ENCODE measurements at places on chromosomes 1 and 21.
A peak's percentile ranks its signal among the peaks of the same experiment; 100 is the strongest.

DNA sequence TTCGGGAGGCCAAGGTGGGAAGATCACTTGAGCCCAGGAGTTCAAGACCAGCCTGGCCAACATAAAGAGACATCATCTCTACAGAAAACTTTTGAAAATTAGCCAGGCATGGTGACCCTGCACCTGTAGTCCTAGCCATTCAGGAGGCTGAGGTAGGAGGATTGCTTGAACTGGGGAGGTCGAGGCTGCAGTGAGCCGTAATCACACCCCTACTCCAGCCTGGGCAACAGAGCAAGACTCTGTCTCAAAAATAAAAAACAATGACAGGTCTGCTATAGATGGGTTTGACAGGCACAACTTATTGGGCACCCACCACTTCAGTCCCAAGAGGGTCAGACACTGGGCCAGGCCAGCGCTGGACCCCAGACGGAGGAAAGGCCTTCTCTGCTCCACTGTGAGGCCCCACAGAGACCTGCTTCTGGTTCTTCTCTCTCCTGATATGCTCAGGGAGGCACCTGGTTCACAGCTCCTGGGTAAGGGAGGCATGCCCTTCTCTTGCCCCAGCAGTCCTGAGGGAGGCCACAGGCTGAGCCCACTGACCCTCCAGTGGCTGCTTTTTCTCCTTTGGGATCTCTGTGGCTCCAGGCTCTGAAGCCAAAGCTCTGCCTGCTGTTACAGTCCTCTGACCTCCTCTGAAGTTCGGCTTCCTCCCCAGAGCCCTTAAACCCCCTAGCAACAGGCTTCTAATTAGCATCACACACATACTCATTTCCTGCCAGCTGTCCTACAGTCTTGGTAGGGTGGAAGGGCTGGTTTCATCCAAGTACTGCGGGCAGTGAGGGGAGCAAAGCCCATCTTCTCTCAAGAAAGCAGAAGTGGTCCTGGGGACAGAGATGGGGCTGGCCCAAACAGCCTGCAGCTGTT, 14.4 kb downstream of the S100A16 start:
- DNase-seq = peak; percentile 72

DNA sequence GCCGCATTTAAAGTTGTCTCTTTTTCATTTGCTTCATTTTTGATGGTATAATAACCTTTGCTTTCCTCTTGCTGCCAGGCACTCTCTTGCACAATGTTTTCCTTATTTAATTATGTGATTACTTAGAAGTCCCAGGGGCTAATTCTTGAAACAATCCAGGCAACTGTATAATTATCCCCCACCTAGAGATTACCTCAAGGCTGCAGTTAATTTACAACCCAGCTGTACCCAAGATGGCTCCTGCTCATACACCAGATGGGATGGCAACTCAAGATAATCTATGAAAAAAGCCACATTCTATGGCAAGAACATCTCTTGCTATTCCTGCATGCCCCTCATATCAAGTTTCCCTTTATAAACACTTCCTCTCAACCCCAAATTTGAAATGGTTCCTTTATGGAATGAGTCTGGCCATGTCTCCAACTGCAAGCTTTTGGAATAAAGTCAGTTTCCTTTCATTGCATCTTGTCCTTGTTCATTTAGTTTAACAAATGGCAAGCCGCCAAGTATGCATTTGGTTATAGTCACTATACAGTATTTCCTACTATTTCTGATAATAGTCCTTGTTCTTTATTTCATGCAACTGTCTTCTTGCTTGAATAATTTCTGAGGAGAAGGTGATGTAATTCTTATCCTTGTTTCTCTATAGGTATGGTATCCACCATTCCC, 1042.6 kb downstream of the PLA2G4A start:
- peak; percentile 2 for DNase-seq

GRCh38 chr1:109786112-109786480, 22.4 kb upstream of the EPS8L3 start:
- no peak for DNase-seq

GRCh38 chr21:15409031-15409430, 320.8 kb upstream of the USP25 start:
- DNase-seq = no peak

- no peak for DNase-seq
Measured at GRCh38 chr1:113875714-113876113, 4.2 kb upstream of the PTPN22 start.

DNA sequence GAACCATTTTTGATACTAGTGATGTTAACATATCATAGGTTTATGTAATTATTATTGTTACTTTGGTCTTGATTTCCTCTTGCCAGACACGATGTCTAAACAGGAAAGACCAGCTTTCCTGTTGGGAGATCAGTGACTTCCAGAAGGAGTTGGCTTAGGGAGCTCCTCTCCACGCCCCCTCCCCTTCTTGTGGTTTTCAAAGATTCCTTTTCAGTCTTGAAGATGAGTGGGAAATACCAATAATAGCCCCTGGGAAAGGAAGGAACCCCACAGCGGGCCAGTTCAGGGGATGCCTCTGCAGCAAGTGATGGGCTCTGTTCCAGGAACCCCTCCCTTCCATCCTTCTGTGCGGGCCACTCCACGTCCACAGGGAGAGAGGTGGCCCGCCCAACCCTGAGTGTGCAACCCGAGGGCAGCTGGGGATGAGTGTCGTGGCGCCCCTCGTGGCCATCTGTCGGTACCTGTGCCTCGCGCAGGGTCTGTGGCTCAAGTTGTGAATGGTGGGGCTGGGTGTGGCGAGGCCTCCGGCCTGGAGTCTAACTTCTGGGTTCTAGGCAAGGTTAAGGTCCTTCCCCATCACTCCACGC, 65.7 kb downstream of the TLR5 start:
- DNase-seq = no peak

DNA sequence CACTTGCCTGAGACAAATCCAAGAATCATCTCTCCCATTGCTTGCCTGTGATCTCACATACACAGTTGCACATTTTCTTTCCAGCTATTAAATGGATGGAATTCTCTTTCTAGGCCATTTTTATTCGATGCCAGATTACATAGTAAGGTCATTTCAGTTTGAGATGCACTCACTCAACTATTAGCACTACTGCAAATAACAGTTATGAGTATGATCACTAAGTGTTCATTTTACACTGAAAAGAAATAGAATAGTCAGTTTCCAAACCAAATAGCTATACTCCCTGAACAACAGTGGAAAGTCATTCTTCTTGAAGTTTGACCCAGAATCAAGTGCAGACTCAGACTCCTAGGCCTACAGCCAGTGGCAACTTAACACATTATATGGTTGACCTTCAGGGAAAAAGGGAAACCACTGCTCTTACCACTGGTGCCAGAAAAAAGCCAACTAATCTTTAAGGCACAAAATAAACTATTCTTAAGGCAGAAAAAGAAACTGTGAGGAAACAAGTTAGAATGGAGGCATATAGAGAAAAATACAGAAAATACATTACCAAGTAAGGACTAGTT, 31.5 kb downstream of the WNT2B start:
- peak; percentile 74 for DNase-seq

- no peak for DNase-seq
Measured at GRCh38 chr1:12052997-12053686, 10.0 kb upstream of the TNFRSF8 start.

DNA sequence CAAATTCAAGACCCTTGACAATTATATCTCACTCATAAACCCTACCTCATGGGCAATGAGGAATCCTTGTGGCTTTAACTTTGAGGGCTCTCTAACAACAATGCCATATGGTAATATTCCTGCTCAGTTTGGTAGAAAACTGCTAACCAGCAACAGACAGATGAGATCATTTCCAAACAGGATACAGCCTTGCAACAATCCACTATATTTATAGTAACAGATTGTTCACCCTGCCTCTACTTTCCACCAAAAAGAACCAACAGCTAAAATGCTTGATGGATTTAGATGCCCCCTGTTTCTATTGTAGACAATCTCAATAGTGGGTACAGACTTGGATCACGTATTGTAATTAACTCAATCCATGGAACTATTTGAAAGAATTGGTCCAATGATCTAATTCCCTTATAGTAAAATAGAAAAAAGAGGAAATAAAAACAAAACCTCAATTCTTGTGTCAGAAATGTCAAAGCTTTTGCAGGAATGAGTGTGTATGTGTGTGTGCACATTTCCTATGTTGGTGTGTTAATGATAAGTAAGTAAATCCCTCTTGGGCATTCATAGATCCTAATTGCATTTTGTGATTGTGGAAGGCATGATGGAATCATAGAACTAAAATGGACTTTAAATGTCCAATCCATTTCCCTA, 100.0 kb upstream of the EDEM3 start:
- peak; percentile 62 for DNase-seq

DNA sequence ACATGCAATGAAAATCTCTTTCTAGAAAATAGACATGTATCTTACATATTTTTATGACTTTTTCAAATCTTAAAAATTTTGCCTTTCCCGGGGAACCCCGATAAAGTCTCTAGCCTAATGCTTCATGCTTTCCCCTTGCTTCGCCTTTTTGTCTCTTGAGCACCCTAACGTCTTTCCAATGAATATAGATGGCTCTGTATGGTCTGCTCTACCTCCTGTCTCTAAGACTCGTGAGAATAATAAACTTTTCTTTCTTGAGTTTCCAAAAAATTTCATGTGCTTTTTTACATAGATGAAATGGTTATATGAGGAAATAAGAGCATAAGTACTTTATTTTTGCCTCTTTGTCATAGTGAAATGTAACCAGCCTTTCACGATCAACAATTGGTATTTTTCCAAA, 202.6 kb downstream of the PDE4B start:
- no peak for DNase-seq

DNA sequence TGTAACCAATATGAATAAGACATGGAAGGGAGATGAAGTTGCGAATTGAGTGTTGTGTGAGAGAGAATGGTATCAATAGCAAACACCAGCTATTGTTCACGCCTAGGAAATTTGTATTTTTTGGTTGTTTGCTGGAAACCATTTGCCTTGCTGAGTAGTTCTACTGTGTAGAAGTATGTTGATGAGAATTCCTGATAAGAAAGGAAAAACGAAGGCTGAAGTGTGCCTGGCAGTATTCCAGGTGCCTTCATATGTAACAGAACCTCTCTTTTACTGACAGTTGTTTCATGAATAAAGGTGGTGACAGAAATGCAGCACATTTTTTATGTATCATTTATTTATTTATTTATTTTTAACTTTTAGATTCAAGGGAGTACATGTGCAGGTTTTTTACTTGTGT, 79.5 kb downstream of the SDCCAG8 start:
- no peak for DNase-seq

DNA sequence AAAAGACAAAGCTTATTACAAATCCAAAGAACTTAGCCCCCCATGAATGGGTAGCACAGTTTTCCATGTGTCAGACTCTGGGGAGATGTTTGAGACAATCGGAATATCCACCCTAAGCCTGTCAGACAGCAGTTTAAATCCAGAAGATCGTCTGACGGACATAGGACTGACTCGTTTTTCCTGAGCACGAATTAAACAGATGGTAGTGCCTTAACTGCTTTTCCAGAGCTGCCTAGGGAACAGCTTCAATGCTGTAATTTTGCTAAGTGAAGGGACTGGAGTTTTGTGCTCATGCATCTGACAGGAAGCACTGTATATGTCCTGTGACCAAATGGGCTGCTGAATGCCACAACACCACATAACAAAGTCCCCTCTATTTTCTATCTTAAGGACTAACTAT, 48.6 kb downstream of the PCNX2 start:
- DNase-seq = no peak

DNA sequence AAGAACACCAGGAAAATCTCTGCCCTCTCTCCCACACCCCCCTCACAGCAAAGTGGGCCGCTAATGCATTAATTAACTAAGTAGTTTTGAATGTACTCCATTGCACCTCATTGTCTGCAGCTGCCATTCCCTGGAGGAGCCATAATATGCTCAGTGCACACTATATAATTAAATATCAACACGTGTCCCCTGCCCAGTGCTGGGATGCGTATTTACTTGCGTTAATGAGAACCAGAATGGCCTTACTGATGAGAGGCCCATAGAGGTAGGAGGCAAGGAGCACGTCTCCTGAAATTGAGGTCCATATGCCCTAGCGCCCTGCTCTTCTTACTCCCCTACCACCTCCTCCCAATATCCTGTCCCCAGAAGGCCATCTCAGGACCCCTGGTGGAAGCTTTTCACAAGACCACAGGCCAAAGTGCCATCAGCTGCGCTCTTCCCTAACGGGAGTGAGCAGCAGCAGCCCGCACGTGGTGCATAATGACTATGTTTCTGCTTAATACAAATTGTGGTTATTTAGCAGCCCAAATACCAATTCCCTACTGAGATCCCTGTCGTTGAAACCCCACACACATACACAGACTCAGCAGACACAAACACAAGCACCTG, 76.8 kb downstream of the PLXNA2 start:
- DNase-seq = no peak

- no peak for DNase-seq
Measured at GRCh38 chr1:44860331-44860730, 17.3 kb upstream of the PTCH2 start.

- DNase-seq = peak; percentile 58
Measured at GRCh38 chr1:31605908-31606427, 11.5 kb upstream of the HCRTR1 start.

- peak; percentile 69 for DNase-seq
Measured at GRCh38 chr1:219121679-219122078, 52.0 kb upstream of the LYPLAL1 start.

DNA sequence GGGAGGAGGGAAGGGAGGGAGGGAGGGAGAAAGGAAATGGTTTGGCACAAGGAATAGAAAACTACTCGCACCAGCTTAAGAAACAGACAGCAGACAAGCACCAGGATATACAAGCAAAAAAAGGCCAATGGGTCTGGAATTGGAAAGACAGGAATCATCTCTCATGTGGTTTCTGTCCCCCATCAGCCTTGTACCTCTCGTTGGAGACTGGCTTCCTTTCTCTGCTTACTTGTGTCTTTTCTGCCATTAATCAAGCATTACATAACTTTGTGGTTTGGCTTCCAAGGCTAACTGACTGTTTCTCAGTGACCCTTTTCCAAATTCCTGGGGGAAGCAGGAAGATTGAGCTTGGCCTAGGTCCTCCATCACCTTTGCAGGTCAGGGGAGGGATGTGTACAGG, 11.8 kb upstream of the RALGPS2 start:
- peak; percentile 82 for DNase-seq

- peak; percentile 88 for DNase-seq
Measured at GRCh38 chr1:178538192-178538916, 25.4 kb downstream of the TEX35 start.

DNA sequence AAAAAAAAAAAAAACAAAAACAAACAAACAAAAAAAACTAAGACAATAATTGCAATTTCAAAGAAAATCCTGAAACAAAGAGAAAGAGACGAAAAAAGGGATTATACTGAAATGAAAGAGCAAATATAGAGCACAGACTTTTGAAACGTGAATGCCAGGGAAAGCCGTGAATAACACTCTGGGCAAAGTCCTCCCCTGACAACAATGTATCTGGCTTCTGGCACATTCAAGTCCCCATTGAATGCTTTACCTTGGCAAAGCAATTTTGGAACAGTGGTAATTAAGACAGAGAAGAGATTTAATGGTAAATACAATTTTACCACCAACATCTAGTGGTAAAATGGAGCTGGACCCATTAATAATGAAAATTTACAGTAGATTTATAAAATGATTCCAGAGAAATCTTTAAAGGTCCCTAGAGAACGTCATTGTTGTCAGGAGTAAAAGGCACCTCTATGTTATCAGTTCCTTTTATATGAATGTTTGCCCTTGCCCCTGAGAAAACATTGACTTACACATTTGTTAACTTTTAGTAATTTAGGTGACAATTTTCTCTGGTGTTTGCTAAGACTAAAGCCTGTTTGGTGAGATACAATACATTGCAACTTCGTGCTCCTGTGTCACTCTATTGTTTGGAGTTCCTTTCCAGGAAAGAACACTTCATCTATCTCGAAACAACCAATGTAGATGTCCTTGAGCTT, 89.7 kb downstream of the GREM2 start:
- DNase-seq = no peak

Measured in fibroblast of upper back skin (primary cell).